ENCODE measurements at places on chromosomes 2 and 18.
A peak's percentile ranks its signal among the peaks of the same experiment; 100 is the strongest.

DNA sequence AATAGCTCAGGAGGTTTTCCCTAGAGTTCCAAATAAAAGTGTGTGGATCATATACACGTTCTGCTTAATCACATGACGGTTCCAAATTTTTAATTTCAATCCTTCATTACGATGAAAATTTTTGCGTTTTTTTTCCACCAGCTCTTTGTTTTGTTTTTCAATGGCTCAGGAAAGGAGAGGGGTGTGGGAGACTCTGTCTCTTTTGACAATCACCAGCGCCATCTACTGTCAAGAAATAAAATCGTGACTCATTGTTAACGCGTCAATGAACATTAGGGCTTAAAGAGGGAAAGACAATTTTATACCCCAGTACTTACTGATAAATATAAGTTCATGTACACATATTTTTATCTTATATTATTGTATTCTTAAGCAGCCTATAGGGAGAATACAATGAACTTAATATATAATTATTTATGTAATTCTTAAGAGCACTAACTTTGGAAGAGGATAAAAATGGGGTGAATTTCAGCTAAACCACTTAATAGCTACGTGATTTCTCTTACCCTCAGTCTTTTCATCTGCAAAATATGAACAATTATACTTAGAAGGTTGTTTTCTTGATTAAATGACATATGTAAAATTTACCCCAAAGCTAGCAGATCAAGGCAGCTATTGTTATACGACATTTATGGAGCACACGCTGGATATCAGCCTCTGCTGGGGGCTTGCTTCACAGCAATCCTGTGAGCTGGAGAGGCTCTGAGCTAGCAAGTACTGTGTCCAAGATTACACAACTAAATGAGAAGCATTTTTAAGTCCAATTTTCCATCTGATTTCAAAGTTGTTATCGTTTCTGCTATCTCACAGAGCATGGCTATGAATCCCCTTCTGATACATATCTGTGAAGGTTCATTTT is 47.4 kb upstream of the RMDN2 start:
- DNase-seq: no peak

DNA sequence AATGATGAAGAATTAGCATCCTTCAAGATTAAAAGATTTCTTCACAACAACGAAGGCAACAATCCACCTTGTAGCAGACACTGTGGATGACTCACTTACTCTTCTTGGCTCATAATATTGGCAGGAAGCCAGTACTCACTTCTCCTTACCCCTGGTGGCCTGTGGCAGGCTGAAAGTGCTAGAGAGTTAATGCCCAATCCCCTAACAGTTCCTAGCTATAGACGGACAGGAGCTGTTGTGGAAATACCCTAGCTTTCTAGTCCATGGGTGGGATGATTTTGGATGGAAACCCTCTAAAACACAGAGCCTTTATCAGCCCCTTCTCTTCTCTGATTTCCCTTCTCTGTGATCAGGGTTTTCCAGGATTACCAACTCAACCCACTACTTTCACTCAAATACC is 128.6 kb upstream of the NYAP2 start:
- peak; percentile 29 for DNase-seq

DNA sequence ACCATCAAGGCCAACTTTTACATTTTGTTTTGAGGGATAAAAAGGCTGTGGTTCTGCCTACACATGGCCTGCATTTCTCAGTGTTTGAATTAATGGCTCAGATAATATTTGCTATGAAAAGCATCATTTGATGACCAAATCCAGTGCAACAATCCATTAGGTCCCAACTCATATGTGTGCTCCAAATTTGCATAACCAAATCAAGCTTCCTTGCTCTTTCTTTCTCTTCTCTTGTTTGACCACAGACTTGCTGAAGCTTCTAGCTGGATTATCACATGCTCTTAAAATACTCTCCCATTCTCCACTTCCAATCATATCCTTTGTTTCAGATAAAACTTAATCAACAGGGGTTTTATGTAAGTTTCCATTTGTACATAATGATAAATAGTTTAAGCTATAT is 147.0 kb downstream of the TCF4 start:
- no peak for DNase-seq

DNA sequence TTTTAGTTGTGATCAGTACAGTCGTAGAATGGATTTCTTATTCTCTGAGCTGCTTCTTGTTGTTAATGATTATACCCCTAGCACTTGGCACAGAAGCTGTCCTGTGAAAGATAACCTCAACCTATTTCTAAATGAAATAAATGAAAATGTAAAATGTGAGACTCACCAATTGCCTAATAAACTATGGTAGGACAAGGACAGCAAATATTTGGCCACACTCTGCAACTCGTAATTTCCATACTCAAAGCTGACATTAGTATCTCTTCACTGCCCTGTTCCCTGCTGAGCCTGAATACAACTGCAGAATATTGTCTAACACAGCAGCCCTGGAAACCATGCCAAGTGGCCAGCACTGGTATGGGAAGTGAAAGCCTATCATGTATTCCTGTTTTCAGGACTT is 34.5 kb downstream of the TMEM182 start:
- DNase-seq: no peak

DNA sequence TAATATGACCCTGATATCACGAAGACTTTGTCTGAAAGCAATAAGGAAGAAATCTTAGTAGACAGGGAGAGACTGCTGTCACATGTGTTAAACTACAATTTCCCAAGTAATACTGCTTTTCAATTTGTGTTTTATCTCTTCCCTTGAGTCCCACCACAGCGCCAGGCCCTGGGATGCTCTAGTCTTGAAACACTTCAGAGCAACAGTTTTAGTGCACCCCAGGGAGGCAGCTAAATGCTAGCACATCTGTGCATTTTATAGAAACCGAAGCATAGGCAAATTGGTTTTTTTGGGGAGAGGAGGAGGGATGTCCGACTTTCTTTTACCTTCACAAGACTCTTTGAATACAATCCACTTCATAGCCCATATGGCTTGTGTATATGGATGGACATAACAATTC is 550.0 kb upstream of the SYT4 start:
- no peak for DNase-seq

DNA sequence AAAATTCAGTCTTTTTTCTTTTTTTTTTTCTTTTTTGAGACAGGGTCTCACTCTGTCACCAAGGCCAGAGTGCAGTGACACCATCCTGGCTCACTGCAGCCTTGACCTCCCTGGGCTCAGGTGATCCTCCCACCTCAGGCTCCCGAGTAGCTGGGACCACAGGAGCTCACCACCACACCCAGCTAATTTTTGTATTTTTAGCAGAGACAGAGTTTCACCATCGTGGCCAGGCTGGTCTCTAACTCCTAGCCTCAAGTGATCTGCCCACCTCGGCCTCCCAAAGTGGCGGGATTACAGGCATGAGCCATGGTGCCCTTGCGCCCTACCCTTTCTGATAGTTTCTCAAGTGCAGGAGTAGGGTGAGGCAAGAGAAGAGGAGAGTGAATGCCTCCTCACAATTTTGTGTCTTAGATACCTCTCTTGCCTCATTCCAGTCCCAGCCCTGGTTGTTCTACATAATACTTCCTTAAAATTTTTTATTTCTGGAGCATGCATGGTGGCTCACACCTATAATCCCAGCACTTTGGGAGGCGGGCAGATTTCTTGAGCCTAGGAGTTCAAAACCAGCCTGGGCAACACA is 68.2 kb upstream of the CAB39 start:
- peak; percentile 45 for DNase-seq

- no peak for DNase-seq
Measured at GRCh38 chr2:19676770-19677169, 225.0 kb downstream of the TTC32 start.

- no peak for DNase-seq
Measured at GRCh38 chr18:44771956-44772917, 91.5 kb downstream of the SETBP1 start.

DNA sequence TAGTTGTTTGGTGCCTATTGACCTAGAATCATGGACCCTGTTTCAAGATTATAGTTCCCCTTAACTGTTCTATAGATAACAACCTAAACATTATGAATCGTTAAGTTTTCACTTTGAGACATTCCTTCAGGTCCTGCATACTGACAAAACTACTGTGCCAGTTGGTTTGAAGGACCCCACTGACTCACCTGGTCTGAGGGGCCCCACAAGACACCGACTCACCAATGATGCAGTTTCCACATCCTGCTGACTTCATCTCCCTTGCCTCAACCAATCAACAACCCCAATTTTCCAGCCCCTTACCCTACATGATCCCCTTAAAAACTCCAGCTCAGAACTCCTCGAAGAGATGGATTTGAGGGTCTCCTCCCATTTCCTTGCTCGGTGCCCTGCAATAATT is 89.6 kb upstream of the CCDC141 start:
- peak; percentile 35 for DNase-seq

GRCh38 chr2:200470230-200470629 is 39.6 kb downstream of the KCTD18 start:
- DNase-seq: no peak

- no peak for DNase-seq
Measured at GRCh38 chr18:68662754-68663153, 52.2 kb downstream of the TMX3 start.

GRCh38 chr2:232142049-232142448 is 180.5 kb downstream of the DIS3L2 start:
- DNase-seq: peak; percentile 69

GRCh38 chr2:139685090-139685983 is 905.1 kb upstream of the NXPH2 start:
- DNase-seq: no peak

DNA sequence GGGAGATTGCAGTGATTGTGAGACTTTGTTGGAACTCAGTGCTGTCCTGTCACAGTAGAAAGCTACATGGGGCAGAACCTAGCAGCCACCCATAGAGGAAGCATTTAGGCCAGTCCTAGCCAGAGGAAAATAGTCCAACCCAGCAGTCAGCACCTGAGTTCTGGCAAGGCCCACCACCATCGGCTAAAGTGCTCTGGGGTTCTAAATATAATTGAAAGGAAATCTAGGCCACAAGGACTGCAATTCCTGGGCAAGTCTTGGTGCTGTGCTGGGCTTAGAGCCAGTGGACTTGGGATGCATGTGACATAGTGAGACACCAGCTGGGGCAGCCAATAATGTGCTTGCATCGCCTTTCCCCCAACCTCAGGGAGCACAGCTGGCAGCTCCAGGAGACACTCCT is 28.9 kb upstream of the ACTR2 start:
- DNase-seq: no peak

DNA sequence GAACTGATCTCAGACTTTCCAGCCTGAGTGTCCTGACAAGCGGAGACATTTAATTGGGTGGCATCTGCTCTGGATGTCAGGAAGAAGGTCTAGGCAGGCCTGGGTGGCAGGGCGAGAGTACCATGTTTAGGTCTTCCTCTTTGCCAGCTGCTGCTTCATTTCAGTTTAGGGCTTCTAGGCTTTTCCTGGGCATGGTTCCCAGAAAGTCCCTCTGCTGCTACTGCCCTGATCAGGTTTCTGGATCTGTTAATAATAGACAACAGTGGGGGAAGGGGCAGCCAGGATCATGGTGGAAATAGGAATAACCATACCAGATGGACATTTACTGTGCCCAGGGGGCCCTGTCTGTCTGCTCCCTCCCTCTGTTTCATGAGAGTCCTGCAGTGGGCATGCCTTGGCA is 2.3 kb upstream of the PLCD4 start:
- no peak for DNase-seq

GRCh38 chr2:202965810-202966460 is 48.7 kb upstream of the NBEAL1 start:
- peak; percentile 31 for DNase-seq

DNA sequence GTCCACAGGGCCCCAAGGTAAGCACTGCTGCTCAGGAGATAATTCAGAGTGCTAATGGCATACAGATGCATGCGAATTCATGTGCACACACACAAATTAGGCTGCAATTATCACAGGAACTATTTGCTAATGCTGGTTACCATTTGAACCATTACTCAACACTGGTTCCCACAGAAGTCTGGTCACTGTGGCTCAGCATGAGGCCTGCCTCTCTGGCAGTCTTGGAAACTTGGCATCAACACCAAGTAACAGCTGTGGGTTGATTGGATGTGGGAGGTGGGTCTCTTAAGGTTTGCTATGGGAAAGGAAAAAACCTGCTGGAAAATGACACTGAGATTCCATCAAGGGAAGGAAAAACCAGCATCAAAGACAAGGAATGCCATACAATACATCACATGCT is 105.0 kb downstream of the CELF4 start:
- no peak for DNase-seq

- no peak for DNase-seq
Measured at GRCh38 chr2:160498137-160498536, 4.5 kb upstream of the RBMS1 start.

GRCh38 chr2:109129356-109129920 is 433 bp downstream of the SH3RF3 start:
- peak; percentile 43 for DNase-seq

- no peak for DNase-seq
Measured at GRCh38 chr2:125696560-125696959, 959.4 kb upstream of the GYPC start.

DNA sequence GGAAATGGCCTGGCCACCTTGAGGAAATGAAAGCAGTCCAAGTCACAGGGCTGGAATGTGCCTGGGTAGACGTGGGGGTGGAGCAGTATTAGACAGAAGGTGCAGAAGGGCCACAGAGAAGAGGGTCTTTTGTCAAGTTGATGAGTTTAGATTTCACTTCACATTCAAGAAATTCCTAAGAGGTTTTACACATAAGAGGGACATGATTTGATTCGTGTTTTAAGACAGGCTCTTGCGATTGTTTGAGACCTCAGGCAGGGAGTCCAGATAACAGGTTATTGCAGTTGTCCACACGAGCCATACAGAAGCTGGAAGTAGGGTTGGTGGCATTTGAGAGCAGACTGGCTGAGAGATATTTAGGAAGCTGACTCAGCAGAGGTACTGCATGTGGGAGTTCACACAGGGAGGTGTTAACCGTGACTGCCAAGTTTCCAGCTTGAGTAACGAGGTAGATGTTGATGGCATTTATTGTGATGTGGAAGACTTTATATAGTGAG is 64.6 kb downstream of the NEB start:
- peak; percentile 38 for DNase-seq

Data from activated CD8-positive, alpha-beta T cell treated with anti-CD3 and anti-CD28 coated beads for 36 hours (primary cell).